Activated CD4-positive, alpha-beta T cell treated with anti-CD3 and anti-CD28 coated beads, Interleukin-2, amount 10 ng/mL, durations not matched to agents 24 days and 14 days (primary cell): ENCODE measurements at places on chromosomes 7 and 10. TPM values are rescaled to one million over a fixed set of nuclear protein-coding genes. Genes with fewer than 3 reads are reported as not detected.
A peak's percentile ranks its signal among the peaks of the same experiment; 100 is the strongest.

DNA sequence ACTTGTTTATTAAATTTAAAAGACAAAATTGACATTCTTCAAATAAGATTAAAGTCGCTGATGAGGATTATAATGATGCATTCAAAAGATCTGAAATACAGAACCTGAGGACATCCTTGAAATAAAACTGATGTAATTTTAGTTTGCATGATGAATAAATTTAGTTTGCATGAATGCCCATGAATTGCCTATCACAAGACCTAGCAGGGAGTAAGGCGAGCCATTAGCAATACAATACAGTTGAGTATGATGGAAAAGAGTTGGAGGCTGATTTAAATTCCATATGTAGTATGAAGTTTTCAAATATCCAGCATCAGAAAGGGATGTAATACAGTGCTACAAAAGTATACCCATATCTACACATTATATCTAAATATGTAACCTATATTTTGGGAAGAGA is 321.3 kb downstream of the CACNA2D1 start:
- no peaks in the 10 kb centered on the region for H3K36me3 ChIP-seq
- H3K4me1 ChIP-seq: no peaks in the 10 kb centered on the region
- H3K27me3 ChIP-seq: no peaks in the 10 kb centered on the region
- no peak overlapping the region for H3K27ac ChIP-seq
- no peak for DNase-seq
- no peak overlapping the region for H3K4me3 ChIP-seq

- H3K27ac ChIP-seq: no peak overlapping the region
- peaks cover 2% of the 10 kb centered on the region for H3K27me3 ChIP-seq
- no peaks in the 10 kb centered on the region for H3K36me3 ChIP-seq
- no peaks in the 10 kb centered on the region for H3K4me1 ChIP-seq
- no peak overlapping the region for H3K4me3 ChIP-seq
These were observed 23.8 kb upstream of the BICC1 start for GRCh38 chr10:58488921-58489320.

DNA sequence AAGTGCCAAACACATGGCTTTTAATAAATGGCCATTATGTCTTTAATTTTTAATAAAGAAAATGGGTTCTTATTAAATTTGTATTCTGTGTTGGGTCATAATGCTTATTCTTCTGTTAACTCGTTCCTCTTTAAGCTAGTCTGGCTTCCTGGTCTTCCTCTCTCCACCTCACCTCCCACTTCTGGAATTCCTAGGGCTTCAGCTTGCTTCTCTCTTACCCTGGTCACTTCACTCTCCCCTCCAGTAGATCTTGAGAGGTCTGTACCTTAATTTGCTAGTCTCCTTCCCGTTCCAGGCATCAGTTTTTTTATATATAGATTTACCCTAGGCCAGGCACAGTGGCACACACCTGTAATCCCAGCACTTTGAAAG is 111.2 kb downstream of the RALA start:
- DNase-seq: no peak
- H3K27ac ChIP-seq: peak overlapping the region; percentile 78
- H3K27me3 ChIP-seq: peaks cover 4% of the 10 kb centered on the region
- H3K4me1 ChIP-seq: peaks cover 30% of the 10 kb centered on the region
- peaks cover 2% of the 10 kb centered on the region for H3K36me3 ChIP-seq

- H3K36me3 ChIP-seq: peaks cover 15% of the 10 kb centered on the region
- H3K27me3 ChIP-seq: no peaks in the 10 kb centered on the region
- no peak overlapping the region for H3K27ac ChIP-seq
- H3K4me1 ChIP-seq: peaks cover 17% of the 10 kb centered on the region
These were observed 58.4 kb downstream of the DNAJB6 start for GRCh38 chr7:157395206-157395605.

GRCh38 chr7:90119178-90119971 is 34.9 kb upstream of the STEAP1 start:
- H3K36me3 ChIP-seq: no peaks in the 10 kb centered on the region
- DNase-seq: peak; percentile 61
- peaks cover 3% of the 10 kb centered on the region for H3K4me1 ChIP-seq
- no peak overlapping the region for H3K27ac ChIP-seq
- H3K4me3 ChIP-seq: no peak overlapping the region

DNA sequence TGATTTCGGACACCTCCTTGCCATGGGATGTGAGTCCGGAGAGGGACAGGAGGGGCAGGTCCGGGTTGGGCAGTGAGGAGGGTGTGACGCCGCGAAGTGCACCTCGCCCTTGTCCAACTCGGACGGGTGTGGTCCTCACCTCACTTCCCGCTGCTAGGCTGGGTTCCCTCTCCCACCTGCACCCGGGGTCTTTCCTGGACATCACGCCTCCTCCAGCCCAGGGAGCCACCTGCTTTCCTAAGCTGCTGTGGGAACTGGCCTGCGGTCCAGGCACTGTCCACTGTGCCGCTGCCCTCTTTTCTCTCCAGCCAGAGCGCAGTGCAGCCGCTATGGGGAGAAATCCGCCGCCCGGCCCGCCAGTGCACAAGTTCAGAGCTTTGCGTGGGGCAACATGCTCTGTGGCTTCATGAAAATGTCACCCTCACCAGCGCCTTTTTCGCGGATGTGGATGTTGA is 45.0 kb upstream of the ZNF716 start:
- no peaks in the 10 kb centered on the region for H3K27me3 ChIP-seq
- no peaks in the 10 kb centered on the region for H3K4me1 ChIP-seq
- DNase-seq: no peak
- no peak overlapping the region for H3K27ac ChIP-seq

- H3K27ac ChIP-seq: no peak overlapping the region
- H3K4me1 ChIP-seq: peaks cover 9% of the 10 kb centered on the region
- H3K4me3 ChIP-seq: no peak overlapping the region
- H3K36me3 ChIP-seq: no peaks in the 10 kb centered on the region
- H3K27me3 ChIP-seq: no peaks in the 10 kb centered on the region
These were observed 50.5 kb downstream of the YKT6 start for GRCh38 chr7:44251269-44251668.

- H3K36me3 ChIP-seq: peaks cover 25% of the 10 kb centered on the region
- no peak overlapping the region for H3K4me3 ChIP-seq
- H3K27me3 ChIP-seq: no peaks in the 10 kb centered on the region
- no peak overlapping the region for H3K27ac ChIP-seq
These were observed 11.1 kb downstream of the LRRC4 start for GRCh38 chr7:128020159-128020558.

DNA sequence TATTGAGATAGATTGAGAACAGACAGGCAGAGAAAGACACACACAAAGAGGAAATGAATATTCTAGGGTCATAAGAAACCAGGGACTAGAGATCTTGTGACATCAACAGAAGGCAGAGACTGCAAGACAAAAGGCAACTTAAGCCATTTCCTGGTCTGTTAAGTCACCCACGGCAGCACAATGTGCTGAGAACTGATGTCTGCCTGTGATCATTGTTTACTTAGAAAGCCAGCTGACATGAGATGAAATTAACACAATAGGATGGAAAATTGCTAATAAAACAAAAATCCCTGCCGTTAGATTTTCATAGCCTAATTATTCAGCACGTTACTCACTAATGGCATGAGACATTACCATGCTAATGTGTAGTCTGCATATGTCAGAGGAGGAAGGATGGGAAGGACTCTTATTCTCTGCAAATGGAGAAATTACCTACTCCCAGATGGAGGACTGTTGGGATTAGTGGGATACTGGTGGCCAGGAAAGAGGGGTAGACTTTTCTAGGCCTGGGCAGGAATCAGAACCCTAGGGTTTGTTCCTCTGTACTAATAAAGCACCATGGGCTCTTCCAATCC is 191.3 kb upstream of the PODXL start:
- H3K36me3 ChIP-seq: no peaks in the 10 kb centered on the region
- H3K27ac ChIP-seq: no peak overlapping the region
- no peak for DNase-seq
- peaks cover 1% of the 10 kb centered on the region for H3K27me3 ChIP-seq
- no peak overlapping the region for H3K4me3 ChIP-seq

DNA sequence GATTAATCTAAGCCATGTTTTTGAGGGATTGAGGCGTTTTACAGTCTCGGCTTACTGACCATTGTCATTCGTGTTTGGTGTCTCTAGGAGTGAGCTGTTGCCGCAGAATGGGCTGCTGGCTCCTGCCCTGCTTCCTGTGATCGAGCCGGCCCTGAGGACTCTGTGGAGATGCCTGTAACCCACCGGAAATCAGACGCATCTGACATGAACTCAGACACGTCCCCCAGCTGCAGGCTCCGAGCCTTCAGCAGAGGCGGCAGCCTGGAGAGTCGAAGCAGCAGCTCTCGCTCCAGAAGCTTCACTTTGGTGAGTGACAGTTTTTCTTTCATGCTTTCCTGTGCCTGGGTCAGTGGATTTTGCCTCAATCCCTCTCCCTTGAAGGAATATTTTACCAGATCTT is 28.8 kb downstream of the PROSER2 start:
- H3K27me3 ChIP-seq: peaks cover 31% of the 10 kb centered on the region
- H3K27ac ChIP-seq: no peak overlapping the region
- no peaks in the 10 kb centered on the region for H3K36me3 ChIP-seq
- no peak overlapping the region for H3K4me3 ChIP-seq
- DNase-seq: no peak

- no peak overlapping the region for H3K27ac ChIP-seq
- H3K4me3 ChIP-seq: no peak overlapping the region
- DNase-seq: no peak
- H3K36me3 ChIP-seq: no peaks in the 10 kb centered on the region
- H3K27me3 ChIP-seq: no peaks in the 10 kb centered on the region
These were observed 63.2 kb downstream of the INSYN2A start for GRCh38 chr10:127133225-127133624.

GRCh38 chr10:77771851-77772250 is 134.2 kb upstream of the KCNMA1 start:
- no peaks in the 10 kb centered on the region for H3K4me1 ChIP-seq
- no peak overlapping the region for H3K4me3 ChIP-seq
- no peak for DNase-seq
- H3K27ac ChIP-seq: no peak overlapping the region

- DNase-seq: no peak
- H3K27me3 ChIP-seq: peaks cover 4% of the 10 kb centered on the region
- no peak overlapping the region for H3K27ac ChIP-seq
- no peaks in the 10 kb centered on the region for H3K36me3 ChIP-seq
- H3K4me1 ChIP-seq: no peaks in the 10 kb centered on the region
These were observed 14.8 kb downstream of the CCL24 start for GRCh38 chr7:75798770-75799169.

DNA sequence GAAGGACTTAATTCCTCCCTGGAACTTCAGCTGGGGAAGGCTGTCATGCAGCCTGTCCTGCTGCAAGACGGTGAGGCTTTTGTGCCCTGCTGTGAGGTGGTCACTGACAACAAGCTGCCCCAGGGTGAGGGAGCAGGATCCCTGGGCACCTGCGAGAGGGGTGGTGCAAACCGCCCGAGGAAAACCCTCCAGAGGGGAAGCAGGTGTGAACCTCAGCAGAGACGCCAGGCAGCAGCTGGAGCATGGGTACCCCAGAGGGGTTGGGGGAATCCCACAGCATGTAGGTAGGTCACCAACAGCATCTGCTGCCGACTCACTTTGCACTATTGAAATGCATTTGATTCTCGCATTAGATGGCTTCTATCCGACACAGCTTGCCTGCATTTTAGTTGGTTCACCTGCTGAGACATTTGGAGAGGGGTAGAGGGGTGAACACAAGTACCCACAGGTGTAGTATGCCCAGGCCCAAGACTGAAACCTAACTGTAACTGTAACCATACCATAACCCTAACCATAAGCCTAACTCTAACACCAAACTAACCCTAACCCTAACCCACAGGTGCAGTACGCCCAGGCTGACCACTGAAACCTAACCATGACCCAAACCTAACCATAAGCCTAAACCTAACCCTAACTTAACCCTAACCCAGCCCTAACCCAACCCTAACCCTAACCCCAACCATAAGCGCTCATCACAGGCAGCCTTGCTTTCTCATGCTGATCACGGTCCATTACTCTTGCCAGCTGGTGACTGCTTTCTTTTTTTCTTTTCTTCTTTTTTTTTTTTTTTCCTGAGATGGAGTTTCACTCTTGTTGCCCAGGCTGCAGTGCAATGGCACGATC is 85.9 kb downstream of the ELFN1 start:
- no peak overlapping the region for H3K4me3 ChIP-seq

DNA sequence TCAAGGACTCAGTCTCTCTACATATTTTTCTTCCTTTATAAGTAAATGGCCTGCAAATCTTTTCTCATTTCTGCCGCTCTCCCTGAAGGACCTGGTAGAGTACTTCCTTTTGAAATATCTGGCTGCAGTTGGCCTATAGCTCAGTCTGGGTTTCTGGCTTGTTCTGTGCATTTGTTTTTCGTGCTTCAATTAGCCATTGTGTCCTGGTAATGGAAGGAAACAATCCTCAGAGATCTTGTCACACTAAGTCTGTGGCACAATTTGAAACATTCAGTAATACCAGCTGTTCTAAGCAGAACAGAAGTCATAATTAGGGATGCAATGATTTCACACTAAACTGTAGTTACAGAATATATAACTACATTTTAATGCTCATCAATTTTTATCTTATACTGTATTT is 545.0 kb downstream of the NRG3 start:
- DNase-seq: no peak
- no peak overlapping the region for H3K27ac ChIP-seq
- no peaks in the 10 kb centered on the region for H3K36me3 ChIP-seq
- H3K4me3 ChIP-seq: no peak overlapping the region
- H3K4me1 ChIP-seq: no peaks in the 10 kb centered on the region

- peak overlapping the region; percentile 23 for H3K27ac ChIP-seq
- no peak for DNase-seq
These were observed 382.7 kb downstream of the SFMBT2 start for GRCh38 chr10:7027913-7028808.

Gene ATG9B
- 7.3 and 7.5 TPM in 2 replicates for total RNA-seq

Gene LGI1
- total RNA-seq: not detected in 2 replicates

Gene CPXM2
- not detected in 2 replicates for total RNA-seq

Gene CLDN3
- total RNA-seq: not detected in 2 replicates

Gene EBF3
- not detected in 2 replicates for total RNA-seq

Gene VAX1
- not detected in 2 replicates for total RNA-seq

Gene CHST3
- total RNA-seq: 0.36 and 0.63 TPM in 2 replicates
